ENCODE measurements at places on chromosomes 3 and 15. TPM values are rescaled to one million over a fixed set of nuclear protein-coding genes. Genes with fewer than 3 reads are reported as not detected.

SAMD7 gene
- not detected for total RNA-seq

SERPINI2 gene
- total RNA-seq = not detected

UBAP1L gene
- 0.91 TPM for total RNA-seq

NPAP1 gene
- total RNA-seq = not detected

CDHR4 gene
- 0.30 TPM for total RNA-seq

SPINK8 gene
- not detected for total RNA-seq

DNAJB11 gene
- total RNA-seq = 56.8 TPM

GJD2 gene
- not detected for total RNA-seq

EPHA6 gene
- total RNA-seq = 0.11 TPM

STARD5 gene
- total RNA-seq = 2.2 TPM

CD86 gene
- total RNA-seq = not detected

ARRDC4 gene
- 0.31 TPM for total RNA-seq

ADAMTS7 gene
- total RNA-seq = 3.4 TPM

ANKUB1 gene
- total RNA-seq = not detected

HACD2 gene
- total RNA-seq = 45.3 TPM

INTS14 gene
- 48.4 TPM for total RNA-seq

C15orf62 gene
- total RNA-seq = not detected

PATL2 gene
- total RNA-seq = 0.33 TPM

TIPIN gene
- 27.6 TPM for total RNA-seq

Data from A549 treated with DMSO at 1 μM for 4 hours (cell line).